ENCODE measurements at places on chromosomes 7 and 10.

DNA sequence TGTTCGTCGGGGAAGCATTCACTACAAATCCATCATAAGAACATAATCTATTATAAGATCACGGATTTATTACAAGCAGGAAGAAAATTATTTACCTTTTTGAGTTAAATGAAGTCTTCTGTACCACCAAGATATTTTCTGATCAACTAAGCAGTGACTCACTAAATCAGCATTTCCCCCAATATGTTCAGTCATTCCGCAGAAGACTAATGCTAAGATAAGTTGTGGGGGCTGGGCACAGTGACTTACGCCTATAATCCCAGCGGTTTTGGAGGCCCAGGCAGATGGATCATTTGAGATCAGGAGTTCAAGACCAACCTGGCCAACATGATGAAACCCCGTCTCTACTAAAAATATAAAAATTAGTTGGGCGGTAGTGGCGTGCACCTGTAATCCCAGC, 144.2 kb upstream of the EGR2 start:
- no peak for DNase-seq

GRCh38 chr10:88080213-88080612, 216.8 kb downstream of the PTEN start:
- no peak for DNase-seq

DNA sequence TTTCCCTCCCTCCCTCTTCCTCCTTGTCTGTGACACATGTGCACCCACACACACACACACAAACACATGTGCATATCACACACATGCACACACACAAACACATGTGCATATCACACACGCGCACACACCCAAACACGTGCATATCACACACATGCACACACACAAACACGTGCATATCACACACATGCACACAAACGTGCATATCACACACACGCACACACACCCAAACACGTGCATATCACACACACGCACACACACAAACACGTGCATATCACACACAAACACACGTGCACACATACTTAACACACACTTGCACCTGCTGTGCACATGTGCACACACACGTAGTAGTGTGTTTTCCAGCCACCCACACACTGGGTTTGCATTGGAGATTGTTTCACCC, 29.4 kb upstream of the KNDC1 start:
- no peak for DNase-seq

GRCh38 chr10:121830101-121830500, 97.7 kb downstream of the ATE1 start:
- DNase-seq = no peak

GRCh38 chr10:76549171-76549570, 1088.4 kb downstream of the KCNMA1 start:
- no peak for DNase-seq

DNA sequence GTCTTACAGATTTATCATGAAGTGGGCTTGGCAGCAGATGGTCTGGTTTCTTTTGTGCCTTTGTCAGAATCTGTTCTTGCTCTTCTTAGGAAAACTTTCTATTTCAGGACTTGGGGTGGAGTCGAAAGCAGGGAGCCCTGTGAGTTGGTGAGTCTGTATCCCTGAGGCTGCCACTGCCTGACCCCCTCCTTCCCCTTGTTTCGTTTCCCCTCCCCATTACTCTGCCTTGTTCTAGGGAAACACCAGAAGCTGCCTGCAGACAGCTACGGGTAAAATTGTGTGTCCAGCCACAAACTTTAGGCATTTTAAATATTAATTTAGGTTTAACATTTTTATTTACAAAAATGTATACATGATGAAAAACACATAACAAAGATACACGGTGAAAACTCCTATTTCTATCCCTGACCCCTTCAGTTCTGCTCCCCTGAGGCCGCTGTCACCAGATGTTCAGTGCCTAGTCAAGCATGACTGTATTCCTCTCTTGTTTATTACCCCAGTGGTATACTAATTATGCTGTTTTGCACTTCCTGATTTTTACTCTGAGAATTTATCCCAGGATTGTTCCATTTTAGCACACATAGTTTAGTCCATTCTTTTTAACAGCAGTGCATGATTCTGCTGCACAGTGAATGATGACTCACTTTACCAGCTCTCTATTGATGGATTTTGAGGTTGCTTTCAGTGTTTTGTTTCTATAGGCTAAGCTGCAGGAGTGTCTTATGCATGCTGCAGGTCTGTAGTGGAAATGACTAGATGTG, 9.1 kb downstream of the TSPAN14 start:
- DNase-seq = no peak

DNA sequence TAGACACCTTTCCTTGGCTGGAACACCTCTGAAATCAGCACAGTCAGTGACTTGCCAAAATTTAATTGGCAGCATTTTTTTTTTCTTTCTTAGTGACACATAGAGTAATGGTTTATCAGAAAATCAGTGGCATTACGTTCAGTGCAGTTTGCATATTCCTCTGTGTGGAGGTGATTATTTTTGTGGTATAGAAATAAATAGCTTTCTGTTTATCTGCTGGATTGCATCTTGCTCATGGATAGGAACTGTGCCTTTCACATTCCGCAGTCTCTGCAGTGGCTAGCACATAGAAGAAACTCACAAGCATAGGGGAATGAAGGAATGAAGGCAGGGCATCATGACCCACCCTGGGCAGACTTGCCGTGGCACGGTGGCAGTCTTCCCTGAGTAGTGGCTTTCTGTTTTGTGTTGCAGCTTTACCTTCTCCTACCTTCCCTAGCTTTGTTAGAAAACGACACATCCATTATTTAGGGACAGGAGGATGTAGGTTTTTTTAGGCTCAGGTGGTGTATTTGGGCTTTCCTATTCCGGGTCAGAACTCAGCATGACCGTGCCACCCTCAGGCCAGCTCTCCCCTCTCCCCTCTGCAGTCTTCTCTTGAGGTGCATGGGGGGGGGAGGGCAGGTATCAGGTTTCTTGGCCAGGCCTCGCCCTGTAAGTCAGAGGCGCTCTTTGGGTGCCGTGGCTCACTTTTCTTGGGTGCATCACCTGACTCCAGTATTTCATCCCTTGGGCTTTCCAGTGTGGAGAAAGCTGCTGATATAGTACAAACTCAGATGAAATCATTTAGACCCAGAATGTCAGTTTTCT, 112.5 kb upstream of the GJD4 start:
- DNase-seq = no peak

DNA sequence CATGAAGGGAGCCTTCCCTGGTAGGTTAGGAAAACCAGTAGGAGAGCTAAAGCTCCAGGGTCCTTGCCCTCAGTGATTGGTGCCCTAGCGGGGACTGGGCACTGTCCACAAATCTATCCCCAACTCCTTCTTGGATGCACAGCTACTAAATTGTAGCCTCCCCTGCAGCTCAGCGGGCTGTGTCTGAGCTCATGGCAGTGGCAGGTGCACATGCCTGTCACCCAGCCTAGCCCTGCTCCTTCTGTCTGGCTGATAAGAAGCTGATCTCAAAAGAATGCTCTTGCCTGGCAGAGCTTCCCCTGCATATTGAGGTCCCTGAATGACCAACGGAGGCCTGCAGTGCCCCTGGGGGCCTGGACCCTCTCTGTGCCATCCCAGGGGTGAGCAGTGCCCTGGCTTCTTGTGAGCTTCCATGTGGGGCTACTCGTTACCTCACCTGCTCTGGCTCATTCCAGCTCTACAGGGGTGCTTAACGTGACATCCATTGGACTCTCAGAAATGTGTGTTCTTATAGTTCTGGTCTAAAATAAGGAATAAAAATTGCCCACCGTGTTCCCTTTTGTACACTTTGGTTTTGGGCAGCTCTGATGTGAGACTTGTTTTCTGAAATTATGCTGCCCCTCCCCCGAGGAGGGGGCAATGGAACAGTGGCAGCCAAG, 59.8 kb upstream of the ANTXRL start:
- no peak for DNase-seq

GRCh38 chr10:24723386-24723787, 300 bp downstream of the ARHGAP21 start:
- DNase-seq = no peak

DNA sequence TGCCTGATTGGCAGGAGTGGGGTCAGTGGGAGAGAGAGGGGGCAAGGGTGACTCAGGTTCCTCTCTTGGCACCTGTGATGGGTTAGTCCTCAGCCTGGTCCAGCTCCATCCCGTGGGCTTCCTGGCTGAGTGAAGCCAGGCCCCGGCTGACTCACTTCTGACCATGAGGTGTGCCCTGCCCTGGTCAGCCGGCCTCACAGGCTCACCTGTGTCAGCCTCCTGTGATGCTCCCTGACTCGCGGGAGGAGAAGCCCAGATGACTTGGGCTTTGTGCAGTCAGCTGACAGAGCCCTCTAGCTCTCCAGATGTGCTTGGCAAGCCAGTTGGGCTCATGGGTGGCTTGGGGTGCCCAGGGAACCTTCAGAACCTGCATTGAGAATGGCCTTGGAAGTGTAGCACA, 16.0 kb upstream of the PPIF start:
- DNase-seq = no peak

DNA sequence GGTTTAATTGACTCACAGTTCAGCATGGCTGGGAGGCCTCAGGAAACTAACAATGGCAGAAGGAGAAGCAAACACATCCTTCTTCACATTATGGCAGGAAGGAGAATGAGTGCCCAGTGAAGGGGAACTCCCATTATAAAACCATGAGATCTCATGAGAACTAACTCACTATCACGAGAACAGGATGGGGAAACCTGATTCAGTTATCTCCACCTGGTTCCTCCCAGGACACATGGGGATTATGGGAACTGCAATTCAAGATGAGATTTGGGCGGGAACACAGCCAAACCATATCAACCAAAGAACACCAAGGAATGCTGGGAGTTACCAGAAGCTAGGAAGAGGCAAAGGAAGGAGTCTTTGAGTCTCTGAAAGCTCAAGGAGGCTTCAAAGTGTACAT, 94.3 kb downstream of the IPMK start:
- no peak for DNase-seq

GRCh38 chr10:21114683-21115082, 217.6 kb upstream of the NEBL start:
- no peak for DNase-seq

DNA sequence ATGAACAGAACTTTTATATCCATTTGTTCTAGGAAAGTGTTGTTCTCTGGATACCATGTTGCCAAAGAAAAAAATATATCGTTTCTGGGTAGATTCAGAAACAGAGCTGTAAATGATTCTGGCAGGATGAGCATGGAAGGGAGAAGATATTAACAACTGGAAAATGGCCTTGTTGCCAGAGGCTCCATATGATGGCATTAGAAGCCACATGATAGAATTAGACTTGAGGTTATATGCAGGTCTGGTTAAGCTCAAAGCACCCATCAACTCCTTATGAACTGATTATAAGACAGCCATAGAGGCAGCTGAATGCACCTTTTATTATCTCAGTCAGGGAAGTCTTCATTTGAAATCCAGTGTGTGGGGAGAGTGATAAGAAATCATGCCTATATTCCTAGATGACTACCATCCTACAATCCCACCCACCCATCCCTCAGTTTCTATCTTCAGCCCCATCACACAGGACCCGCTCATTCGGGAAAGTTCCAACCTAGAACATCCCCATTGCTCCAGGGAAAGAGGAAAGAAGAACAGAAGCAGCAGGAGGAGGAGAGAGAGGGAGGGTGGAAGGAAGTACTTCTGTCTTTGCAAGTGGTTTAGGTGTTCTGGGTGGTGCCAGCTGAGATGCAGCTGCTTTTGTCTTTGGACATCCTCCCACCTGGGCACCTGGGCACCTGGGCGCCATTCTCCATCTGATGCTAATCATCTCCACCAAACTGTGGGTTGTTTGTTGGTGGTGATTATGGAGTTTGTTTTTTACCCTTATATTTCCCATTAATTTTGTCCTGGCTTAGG, 25.5 kb upstream of the TRIL start:
- DNase-seq = no peak

DNA sequence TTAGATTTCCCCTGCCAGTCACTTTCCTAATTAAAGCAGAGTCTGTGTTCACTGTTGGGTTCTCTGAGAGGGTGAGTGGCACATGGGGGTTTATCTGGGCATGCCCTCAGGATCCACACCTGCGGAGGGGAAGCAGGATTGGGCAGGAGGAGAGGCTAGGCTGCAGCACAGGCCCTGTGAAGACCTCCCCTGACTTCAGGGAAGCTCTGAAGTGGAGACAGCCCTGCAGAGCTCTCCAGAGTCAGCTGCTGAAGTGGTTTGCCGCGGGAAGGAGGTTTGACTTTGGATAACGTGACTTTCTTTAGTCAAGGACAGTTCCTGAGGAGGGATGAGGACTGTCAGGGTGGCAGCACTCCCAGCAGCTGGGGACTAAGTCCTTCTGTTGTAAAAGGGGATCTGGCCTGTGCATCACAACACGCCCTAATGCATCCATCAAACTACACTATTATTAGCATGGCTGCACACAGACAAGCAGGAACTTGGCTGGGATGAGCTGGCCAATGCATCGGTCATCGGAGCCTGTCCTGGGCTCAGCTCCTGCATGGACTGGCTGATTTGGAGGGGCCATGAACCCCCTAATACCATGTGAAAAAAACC, 50.9 kb upstream of the LEP start:
- DNase-seq = no peak

- DNase-seq = no peak
These were observed 31.8 kb upstream of the GSDME start for GRCh38 chr7:24788961-24789576.

DNA sequence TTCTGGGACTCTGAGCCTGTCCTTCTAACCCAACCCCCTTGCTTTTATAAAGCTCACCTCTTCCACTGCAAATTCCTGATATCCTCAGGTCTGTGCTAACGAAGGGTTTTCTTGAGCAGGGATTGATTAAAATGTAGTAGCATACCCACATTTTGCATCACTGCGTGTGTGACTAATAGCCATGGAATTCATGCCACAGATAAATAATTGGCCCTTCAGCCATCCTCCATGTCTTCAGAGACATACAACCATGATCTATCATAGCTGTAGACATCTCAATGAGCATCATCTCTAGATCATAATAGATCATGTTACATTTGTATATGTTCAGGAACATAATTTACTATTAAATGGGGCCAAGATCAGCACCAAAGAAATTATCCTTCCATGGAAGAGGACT, 990.3 kb downstream of the KCNMA1 start:
- DNase-seq = no peak

- DNase-seq = no peak
These were observed 269.6 kb downstream of the MDFIC start for GRCh38 chr7:115191526-115191925.

- no peak for DNase-seq
These were observed 104.4 kb downstream of the MICALL2 start for GRCh38 chr7:1354661-1355567.

GRCh38 chr7:108592646-108593201, 23.1 kb downstream of the DNAJB9 start:
- DNase-seq = peak; percentile 25

Measured in NCI-H1436 treated with DMSO at 0.1 percent for 48 hours (cell line).